Foreskin keratinocyte (primary cell): ENCODE measurements at places on chromosomes 16 and 17. TPM values are rescaled to one million over a fixed set of nuclear protein-coding genes. Genes with fewer than 3 reads are reported as not detected.

- no peak for DNase-seq
These were observed 84.7 kb downstream of the RBBP6 start for GRCh38 chr16:24624102-24624501.

DNA sequence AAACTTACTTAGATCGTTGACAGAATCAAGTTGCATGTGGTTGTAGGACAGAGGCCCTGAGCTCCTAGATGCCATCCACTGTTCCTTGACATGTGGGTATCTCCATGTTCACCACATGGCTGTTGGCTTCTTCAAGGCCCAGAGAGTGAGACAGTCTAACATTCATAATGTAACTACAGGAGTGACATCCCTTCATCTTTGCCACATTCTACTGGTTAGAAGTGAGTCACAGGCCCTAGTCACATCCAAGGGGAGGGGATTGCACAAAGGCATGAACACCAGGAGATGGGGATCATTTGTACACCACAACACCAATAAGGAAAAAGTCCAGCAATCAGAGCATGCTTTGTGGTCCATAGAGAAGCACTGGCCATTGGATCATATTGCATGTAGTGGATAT, 56.6 kb downstream of the WSCD1 start:
- no peak for DNase-seq

DNA sequence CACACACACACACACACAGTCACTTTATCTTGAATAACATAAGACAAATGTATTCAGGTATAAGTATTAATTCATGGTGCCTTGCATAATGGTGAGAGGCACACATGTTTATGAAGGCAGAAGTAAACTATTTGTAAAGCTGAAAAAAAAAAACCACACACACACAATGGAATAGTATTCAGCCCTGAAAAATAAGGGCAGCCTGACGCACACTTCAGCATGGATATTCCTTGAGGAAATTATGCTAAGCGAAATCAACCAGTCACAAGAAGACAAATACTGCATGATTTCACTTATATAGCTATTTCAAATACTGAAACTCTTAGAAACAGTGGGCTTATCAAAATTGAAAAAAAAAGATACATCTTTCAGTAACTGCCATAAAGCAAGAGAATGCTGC, 200.2 kb upstream of the RBFOX1 start:
- no peak for DNase-seq

KIF2B gene
- not detected in 2 replicates for polyA plus RNA-seq

DNA sequence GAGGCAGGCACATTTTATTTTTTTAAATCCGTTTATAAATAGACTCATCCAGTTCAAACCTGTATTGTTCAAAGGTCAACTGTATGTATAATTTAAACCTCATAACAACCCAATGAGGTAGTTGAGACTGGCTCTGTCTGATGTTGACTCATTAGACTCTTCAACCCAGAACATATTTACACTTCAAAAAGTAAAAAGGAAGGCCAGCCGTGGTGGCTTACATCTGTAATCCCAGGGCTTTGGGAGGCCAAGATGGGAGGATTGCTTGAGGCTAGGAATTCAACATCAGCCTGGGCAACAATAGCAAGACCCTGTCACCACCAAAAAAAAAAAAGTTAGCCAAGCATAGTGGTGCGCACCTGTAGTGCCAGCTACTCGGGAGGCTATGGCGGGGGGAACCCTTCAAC, 32.5 kb upstream of the DHRS7B start:
- DNase-seq: no peak

DNA sequence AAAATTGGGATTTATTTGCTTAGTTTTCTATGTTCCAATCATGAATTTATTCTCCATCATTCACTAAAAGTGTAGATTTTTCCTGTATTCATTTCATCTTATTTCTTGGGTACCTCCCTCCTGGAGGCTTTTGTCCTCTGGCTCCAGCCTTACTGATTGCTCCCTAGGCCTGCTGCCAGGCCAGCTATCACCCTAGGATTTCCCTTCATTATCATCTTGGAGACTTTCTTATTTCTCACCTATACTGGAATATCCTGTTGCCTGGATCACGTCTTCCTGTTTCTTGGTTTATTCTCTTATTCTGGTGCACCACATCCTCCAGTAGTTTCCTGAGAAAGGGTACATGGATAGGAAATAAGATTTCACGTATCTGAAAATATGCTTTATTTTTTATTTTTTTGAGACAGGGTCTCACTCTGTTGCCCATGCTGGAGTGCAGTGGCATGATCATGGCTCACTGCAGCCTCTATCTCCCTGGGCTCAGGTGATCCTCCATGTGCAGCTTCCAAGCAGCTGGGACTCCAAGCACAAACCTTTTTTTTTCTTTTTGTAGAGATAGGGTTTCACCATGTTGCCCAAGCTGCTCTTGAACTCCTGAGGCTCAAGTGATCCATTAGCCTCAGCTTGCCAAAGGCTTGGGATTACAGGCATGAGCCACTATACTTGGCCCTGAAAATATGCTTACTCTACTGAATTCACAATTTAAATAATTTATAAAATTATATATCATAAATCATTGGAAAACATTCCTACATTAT, 13.3 kb upstream of the KPNB1 start:
- DNase-seq: no peak

MBTD1 gene
- 1.3 TPM in 2 replicates for polyA plus RNA-seq

MYL11 gene
- 0.30 and 0.39 TPM in 2 replicates for polyA plus RNA-seq

CREBBP gene
- 3.5 and 3.6 TPM in 2 replicates for polyA plus RNA-seq

DNA sequence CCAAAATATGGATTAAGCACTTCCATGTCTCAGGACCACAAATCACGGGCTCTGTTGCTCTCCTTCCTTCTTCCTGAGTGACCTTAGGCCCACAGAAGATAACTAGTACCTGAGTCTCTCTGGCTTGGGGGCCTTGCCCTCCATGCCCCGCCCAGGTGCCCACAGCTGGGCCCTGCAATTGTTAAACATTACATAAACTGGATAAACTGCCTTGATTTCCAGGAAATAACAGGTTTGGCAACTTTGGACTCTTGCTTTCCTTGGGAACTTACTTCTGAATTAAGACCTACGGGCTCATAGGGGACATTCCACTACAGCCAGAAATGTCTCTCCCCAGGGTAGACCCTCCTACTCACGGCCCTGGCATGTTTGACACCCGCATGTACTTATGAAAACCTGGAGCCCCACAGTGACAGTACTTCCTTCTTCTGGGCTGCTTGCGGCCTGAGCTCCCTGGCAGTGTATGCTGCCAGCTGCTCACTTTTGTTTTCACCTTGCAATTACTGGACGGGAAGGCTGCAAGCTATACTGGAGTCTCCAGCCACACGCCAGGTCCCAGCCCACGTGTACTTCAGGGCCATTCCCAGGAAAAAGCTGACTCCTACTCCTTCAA, 2.3 kb upstream of the UBALD2 start:
- peak; percentile 49 for DNase-seq

ITGAD gene
- not detected in 2 replicates for polyA plus RNA-seq

- no peak for DNase-seq
These were observed 57.3 kb downstream of the MGAT5B start for GRCh38 chr17:76925441-76925891.

FSCN2 gene
- not detected in 2 replicates for polyA plus RNA-seq

- no peak for DNase-seq
These were observed 615 bp downstream of the PHKG2 start for GRCh38 chr16:30748634-30749445.

DNA sequence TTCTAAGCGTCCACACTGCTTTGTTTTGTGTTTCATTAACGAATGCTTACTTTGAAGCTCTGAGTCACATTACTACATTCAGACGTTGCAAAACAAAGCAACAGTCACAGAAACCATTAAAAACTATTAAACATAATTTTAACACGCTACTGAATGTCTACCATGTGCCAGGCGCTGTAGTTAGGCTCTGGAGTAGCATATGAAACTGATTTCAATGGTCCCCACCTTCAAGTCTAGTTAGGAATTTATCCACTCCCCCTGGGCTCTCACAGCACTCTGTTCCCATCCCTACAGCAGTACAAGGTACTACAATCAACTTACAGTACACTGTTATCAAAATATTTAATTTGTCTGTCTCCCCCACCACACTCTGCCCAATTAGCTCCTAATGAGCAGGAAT, 631 bp downstream of the UTP6 start:
- DNase-seq: peak; percentile 11

MYH11 gene
- polyA plus RNA-seq: not detected in 2 replicates

- DNase-seq: peak; percentile 73
These were observed 115.8 kb downstream of the MSI2 start for GRCh38 chr17:57372156-57372555.

DNA sequence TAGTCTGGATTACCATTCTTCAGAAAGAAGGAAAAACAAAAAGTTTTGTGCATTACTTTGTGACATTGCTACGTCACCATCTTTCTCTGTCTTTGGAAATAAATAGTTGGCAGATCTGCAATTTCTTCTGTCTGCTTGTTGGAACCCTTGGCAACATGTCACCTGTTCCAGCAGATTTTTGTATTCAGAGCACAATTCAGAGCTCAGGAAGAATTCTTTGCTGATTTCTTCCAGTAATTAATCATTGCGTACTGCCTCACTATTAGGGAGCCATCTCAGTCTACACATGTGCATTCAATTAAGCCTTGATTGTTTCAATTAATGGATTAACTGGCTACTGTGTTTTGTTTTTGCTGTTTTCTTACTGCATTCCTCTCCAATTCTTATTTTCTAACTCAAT, 467.2 kb downstream of the CDH8 start:
- no peak for DNase-seq

NOXO1 gene
- 2.3 and 2.7 TPM in 2 replicates for polyA plus RNA-seq

SCN4A gene
- not detected in 2 replicates for polyA plus RNA-seq

TMC7 gene
- 1.2 and 1.4 TPM in 2 replicates for polyA plus RNA-seq

SP6 gene
- 3.3 and 4.6 TPM in 2 replicates for polyA plus RNA-seq

CTF1 gene
- polyA plus RNA-seq: 3.0 and 3.2 TPM in 2 replicates

- no peak for DNase-seq
These were observed 30.4 kb downstream of the RAI1 start for GRCh38 chr17:17711641-17712162.

DNA sequence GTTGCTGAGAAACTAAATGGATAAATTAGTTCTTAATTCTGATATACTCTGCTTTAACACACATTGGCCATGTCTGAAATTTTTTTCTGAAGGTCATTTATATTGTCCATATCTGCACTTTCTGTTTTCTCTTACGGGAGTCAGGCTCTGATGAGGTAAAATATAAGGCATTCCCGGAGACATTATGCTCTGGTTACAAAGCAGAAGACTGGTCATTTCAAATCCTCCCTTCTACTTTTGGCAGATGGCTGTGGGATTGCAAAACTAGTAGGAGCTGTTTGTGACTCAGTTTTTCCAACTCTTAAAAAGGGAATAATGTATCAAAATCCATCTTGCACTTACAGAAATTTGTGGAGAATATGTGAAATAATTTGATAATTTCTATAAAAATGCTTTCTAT, 92.2 kb upstream of the CPHXL start:
- no peak for DNase-seq

DNA sequence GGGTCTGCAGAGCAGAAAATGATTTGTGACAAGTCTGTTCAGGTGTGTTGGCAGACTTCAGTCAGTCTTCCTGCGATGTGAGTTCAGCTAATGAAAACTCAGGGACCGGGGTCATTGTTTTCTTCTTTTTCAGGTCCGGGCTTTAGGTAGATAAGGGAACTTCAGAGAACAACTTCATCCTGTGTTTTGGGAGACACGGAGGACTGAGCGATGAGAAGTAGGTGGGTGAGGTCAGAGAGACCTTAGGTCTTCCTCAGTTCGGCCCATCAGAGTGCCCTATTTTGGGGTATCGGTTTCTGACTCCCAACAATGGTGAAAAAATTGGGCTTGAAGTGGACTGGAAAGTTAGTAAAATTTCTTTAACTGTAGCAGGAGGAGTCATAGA, 88.9 kb upstream of the ATF7IP2 start:
- DNase-seq: no peak

- no peak for DNase-seq
These were observed 10.0 kb downstream of the GAN start for GRCh38 chr16:81324808-81325207.

DNA sequence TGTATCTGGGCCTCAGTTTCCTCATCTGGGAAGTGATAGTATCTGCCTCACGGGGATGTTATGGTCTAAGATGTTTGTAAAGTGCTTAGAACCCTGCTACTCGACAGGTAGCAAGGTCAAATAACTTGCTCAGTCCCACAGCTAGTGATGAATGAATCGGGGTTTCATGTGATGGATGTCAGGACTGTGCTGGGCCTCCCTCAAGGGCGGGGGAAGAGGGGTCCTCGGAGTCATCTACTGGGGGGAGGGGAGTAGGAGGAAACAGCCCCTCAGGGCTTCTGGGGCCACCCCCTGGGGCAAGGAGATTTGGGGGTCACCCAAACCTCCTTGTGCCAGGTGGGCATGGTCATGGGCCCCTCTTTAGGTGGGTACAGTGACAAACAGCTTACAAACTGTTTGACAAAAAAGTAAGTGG, 732 bp downstream of the PNPO start:
- DNase-seq: no peak

ZMYND15 gene
- polyA plus RNA-seq: 0.31 and 0.32 TPM in 2 replicates

DNA sequence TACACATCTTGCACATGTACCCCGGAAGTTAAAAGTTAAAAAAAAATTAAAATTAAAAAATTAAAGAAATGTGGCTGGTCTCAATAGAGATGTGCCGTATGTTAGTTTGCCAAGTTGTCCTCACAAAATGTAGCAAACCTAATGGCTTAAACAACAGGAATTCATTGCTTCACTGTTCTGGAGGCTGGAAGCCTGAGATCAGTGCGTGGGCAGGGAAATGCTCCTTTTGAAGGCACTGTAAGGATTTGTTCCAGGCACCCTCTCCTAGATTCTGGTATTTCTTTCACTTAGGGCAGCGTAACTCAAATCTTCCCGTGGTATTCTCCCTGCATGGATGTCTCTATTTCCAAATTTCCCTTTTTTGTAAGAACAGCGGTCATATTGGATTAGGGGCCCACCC, 32.7 kb upstream of the MON1B start:
- DNase-seq: no peak

ZNF213 gene
- polyA plus RNA-seq: 5.7 and 6.5 TPM in 2 replicates

SLC12A3 gene
- polyA plus RNA-seq: 0.03 TPM in 1 of 2 replicates, not detected in the other

PRMT7 gene
- polyA plus RNA-seq: 27.5 and 30.4 TPM in 2 replicates

DNA sequence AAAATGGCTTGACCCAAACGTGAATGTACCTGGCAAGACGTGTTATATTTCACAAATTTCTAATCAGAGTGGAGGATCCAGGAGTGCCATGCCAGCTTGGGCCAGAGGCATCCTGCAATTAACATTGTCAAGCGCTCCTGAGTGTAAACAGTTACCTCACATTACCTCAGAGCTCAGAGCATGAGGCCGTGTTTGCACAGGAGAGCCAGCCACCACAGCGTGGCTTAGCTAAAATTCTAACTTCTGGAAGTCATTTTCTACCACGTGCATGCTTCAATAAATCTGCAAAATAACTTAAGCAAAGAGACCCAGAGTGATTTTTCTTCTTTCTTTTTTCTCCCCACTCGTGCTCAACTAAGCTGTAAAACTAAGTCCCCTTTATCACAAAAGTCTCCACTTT, 769.0 kb downstream of the KCNJ2 start:
- no peak for DNase-seq

- DNase-seq: no peak
These were observed 1.1 kb downstream of the CEMP1 start for GRCh38 chr16:2529961-2530628.
